ENCODE measurements at places on chromosomes 13 and 19.

DNA sequence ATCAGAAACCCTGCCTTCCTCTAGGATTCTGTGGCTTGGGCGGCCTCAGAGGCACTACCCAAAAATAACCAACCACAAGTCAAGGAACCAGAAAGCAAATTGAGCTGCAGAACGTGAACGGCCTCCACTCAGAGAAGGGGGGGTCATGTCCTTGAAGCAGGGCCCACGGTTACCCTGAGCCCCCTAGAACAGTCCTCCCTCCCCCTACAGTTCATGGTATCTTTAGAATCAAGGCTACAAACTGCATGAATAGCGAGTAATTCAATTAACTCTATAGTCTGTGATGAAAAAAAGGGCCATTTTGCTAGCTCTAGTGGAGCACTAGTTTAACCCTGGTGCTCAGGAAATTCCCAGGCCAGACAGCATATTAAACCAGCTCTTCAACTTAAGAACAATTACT is 79.0 kb upstream of the ZNF507 start:
- DNase-seq, result no peak
- H3K27ac ChIP-seq, result no peak overlapping the region
- no peak overlapping the region for H3K4me3 ChIP-seq
- no peaks in the 10 kb centered on the region for H3K36me3 ChIP-seq
- H3K4me1 ChIP-seq, result no peaks in the 10 kb centered on the region
- no peaks in the 10 kb centered on the region for H3K27me3 ChIP-seq

DNA sequence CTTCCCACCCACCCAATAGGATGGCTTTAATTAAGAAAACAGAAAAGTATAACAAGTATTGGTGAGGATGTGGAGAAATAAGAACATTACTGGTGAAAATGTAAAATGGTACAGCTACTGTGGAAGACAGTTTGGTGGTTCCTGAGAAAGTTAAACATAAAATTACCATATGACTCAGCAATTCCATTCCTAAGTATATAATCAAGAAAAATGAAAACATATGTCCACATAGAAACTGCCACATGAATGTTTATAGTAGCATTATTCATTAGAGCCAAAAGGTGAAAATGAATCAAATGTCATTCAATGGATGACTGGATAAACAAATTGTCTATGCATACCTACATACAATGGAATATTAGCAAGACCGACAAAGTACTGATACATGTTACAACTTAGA is 16.9 kb downstream of the DZIP1 start:
- no peak overlapping the region for H3K27ac ChIP-seq
- DNase-seq, result no peak
- no peaks in the 10 kb centered on the region for H3K27me3 ChIP-seq
- H3K4me3 ChIP-seq, result no peak overlapping the region
- H3K4me1 ChIP-seq, result no peaks in the 10 kb centered on the region

GRCh38 chr19:46715975-46716671 is 791 bp downstream of the PRKD2 start:
- no peaks in the 10 kb centered on the region for H3K27me3 ChIP-seq
- H3K27ac ChIP-seq, result peak overlapping the region; percentile 86
- DNase-seq, result peak; percentile 52
- peaks cover 39% of the 10 kb centered on the region for H3K4me1 ChIP-seq
- H3K36me3 ChIP-seq, result peaks cover 2% of the 10 kb centered on the region

- H3K4me1 ChIP-seq, result no peaks in the 10 kb centered on the region
- no peak overlapping the region for H3K27ac ChIP-seq
These were observed 155.7 kb downstream of the SLC7A1 start for GRCh38 chr13:29439601-29440388.

GRCh38 chr13:109281017-109281902 is 505.1 kb downstream of the IRS2 start:
- H3K27ac ChIP-seq, result no peak overlapping the region
- H3K4me3 ChIP-seq, result no peak overlapping the region
- no peaks in the 10 kb centered on the region for H3K4me1 ChIP-seq

GRCh38 chr13:74210693-74211393 is 76.6 kb upstream of the KLF12 start:
- no peaks in the 10 kb centered on the region for H3K36me3 ChIP-seq
- H3K27me3 ChIP-seq, result no peaks in the 10 kb centered on the region
- H3K4me3 ChIP-seq, result no peak overlapping the region
- H3K27ac ChIP-seq, result no peak overlapping the region
- no peaks in the 10 kb centered on the region for H3K4me1 ChIP-seq
- DNase-seq, result peak; percentile 3

GRCh38 chr13:73082471-73082870 is 23.7 kb downstream of the KLF5 start:
- no peaks in the 10 kb centered on the region for H3K4me1 ChIP-seq
- no peaks in the 10 kb centered on the region for H3K36me3 ChIP-seq
- no peaks in the 10 kb centered on the region for H3K27me3 ChIP-seq
- no peak for DNase-seq

DNA sequence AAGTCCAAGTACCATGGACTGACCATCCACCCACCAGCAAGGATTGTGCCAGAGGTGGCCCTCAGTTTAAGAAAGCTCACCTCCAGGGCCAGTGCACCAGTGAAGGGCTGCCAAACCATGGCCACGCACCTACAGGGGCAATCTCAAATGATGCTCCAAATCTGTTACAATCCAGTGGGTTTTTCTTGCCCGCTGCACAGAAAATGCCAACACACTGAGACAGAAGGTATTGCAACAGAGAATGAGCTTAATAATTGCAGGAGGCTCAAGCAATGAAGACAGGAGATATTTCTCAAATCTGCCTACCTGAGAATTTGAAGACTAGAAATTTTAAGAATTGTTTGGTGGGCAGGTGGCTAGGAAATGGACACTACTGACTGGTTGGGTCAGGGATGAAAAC is 22.0 kb downstream of the CEACAM7 start:
- H3K4me3 ChIP-seq, result no peak overlapping the region
- no peaks in the 10 kb centered on the region for H3K27me3 ChIP-seq
- H3K27ac ChIP-seq, result no peak overlapping the region
- H3K4me1 ChIP-seq, result no peaks in the 10 kb centered on the region

DNA sequence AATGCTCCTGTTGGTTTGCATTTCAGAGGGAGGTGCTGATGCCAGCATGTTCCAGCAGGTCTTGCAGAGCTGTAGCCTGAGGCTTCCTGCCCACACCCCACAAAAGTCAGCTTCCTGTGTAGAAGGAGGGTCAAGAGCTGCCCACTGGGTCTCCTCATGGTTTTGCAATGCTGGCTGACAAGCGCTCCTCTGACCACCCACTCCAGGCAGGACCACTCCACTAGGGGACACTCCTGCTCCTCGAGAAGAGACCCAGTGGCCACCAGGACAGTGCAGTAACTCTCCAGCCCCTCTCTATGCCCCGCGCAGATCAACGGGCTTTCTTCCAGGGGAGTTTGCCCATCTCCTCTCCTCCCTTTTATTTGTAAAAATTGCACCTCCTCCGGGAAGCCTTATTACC is 72.9 kb upstream of the UQCRFS1 start:
- H3K4me1 ChIP-seq, result no peaks in the 10 kb centered on the region
- DNase-seq, result no peak
- H3K27ac ChIP-seq, result no peak overlapping the region

DNA sequence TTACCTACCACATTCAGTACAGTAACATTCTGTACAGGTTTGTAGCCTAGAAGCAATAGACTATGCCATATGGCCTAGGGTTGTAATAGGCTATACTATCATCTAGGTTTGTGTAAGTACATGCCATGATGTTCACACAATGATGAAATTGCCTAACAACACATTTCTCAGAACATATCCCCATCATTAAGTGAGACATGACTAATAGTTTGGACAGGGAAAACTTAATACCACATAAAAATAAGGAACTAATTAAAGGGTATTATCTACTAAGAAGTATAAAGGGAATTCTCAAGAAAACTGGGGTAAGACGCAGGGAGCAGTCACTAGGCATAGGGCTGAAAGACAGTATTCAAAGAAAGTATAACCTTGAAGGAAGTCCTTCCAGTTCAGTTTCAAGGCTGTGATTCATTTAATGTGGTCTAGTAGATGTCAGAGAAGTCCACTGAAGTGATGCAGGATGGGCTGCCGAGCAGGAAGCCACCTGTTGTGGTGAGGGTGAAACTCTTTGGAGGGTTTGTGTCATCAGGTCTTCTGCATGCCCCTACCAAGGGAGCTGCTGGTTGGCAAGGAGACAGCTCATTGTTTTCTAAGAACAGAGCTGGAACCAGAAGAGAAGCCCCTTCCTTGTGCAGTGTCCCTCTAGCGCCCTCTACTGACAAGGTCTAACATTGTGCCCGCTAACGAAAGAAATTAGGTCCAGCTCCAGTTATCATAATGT is 122.9 kb downstream of the OLFM4 start:
- DNase-seq, result peak; percentile 74
- no peak overlapping the region for H3K4me3 ChIP-seq
- H3K27ac ChIP-seq, result no peak overlapping the region

GRCh38 chr13:106155411-106155810 is 380.1 kb downstream of the EFNB2 start:
- H3K4me1 ChIP-seq, result no peaks in the 10 kb centered on the region
- no peaks in the 10 kb centered on the region for H3K27me3 ChIP-seq
- no peak overlapping the region for H3K27ac ChIP-seq
- no peak overlapping the region for H3K4me3 ChIP-seq
- no peaks in the 10 kb centered on the region for H3K36me3 ChIP-seq

GRCh38 chr19:4523306-4524110 is 5.2 kb upstream of the PLIN4 start:
- peaks cover under 1% of the 10 kb centered on the region for H3K36me3 ChIP-seq
- H3K27ac ChIP-seq, result no peak overlapping the region
- DNase-seq, result peak; percentile 42
- H3K4me3 ChIP-seq, result no peak overlapping the region
- H3K27me3 ChIP-seq, result no peaks in the 10 kb centered on the region
- peaks cover 6% of the 10 kb centered on the region for H3K4me1 ChIP-seq

DNA sequence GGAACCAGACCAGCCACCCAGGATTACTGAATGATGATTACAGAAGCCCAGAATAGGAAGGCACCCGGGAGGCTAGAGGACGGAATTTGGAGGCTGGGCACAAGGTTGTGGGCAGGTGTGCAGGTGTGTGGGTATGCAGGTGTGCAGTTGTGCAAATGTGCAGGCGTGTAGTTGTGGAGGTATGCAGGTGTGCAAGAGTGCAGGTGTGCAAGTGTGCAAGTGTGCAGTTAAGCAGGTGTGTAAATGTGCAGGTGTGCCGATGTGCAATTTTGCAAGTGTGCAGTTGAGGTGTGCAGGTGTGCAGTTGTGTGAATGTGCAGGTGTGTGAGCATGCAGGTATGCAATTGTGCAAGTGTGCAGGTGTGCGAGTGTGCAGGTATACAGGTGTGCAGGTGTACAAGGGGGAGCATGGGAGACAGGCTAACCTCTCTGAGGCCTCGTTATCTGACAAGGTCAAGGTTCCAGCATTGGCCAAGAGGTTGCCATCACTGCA is 131.8 kb downstream of the KCTD15 start:
- H3K27me3 ChIP-seq, result no peaks in the 10 kb centered on the region
- DNase-seq, result no peak
- H3K27ac ChIP-seq, result no peak overlapping the region
- no peaks in the 10 kb centered on the region for H3K36me3 ChIP-seq

- H3K4me1 ChIP-seq, result no peaks in the 10 kb centered on the region
- H3K4me3 ChIP-seq, result no peak overlapping the region
- DNase-seq, result no peak
- H3K27ac ChIP-seq, result no peak overlapping the region
- no peaks in the 10 kb centered on the region for H3K36me3 ChIP-seq
These were observed 123.6 kb downstream of the PCDH9 start for GRCh38 chr13:67106502-67107057.

DNA sequence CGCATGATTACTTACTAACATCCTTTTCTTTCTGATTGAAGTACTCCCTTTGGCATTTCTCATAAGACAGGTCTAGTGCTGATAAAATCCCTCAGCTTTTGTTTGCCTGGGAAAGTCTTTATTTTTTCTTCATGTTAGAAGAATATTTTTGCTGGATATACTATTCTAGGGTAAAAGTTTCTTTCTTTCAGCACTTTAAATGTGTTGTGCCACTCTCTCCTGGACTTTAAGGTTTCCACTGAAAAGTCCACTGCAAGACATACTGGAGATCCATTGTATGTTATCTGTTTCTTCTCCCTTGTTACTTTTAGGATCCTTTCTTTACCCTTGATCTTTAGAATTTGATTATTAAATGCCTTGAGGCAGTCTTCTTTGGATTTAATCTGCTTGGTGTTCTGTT is 796.7 kb downstream of the UQCRFS1 start:
- DNase-seq, result no peak
- H3K4me3 ChIP-seq, result no peak overlapping the region
- H3K36me3 ChIP-seq, result no peaks in the 10 kb centered on the region
- H3K4me1 ChIP-seq, result no peaks in the 10 kb centered on the region
- H3K27me3 ChIP-seq, result no peaks in the 10 kb centered on the region
- no peak overlapping the region for H3K27ac ChIP-seq

DNA sequence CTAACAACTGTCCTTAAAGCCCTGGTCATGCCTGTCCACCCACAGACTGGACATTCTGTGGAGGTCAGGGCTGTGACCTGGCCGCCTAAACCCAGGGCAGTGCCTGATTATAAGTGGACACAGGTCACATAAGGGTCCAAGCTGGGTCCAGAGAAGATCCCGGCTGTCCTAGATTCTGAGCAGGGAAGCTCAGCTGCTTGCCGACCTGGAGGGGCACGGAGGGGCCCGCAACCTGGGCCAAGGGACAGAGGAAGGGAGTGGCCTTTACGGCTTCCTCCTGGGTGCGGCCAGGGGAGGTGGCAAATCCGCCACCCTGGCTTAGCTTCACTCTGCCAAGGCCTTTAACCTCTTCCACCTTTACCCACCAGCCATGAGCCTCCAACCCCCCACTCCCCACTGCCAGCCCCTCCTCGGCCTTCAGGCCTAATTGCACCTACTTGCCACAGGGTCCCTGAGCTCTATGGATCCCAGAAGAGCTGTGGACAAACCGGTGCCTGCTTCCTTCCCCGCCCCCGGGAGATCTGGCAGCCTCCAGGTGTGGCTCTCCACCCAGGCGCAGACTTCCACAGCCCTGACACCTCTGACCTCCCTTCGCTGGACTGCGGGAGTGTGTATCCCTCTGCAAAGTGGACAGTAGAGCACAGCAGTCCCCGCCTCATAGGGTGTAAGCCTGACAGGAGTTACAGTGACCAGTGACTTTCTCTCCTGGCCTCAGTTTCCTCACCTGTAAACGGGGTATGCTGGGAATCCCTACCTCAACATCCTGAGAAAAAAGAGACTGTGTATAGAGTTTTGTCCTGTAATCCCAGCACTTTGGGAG is 1.7 kb downstream of the CD320 start:
- peaks cover 22% of the 10 kb centered on the region for H3K4me1 ChIP-seq
- no peak overlapping the region for H3K27ac ChIP-seq
- no peak for DNase-seq
- H3K4me3 ChIP-seq, result no peak overlapping the region
- H3K27me3 ChIP-seq, result no peaks in the 10 kb centered on the region

- H3K36me3 ChIP-seq, result no peaks in the 10 kb centered on the region
- H3K27ac ChIP-seq, result no peak overlapping the region
- H3K4me1 ChIP-seq, result no peaks in the 10 kb centered on the region
- no peak for DNase-seq
These were observed 9.4 kb downstream of the SAMD4B start for GRCh38 chr19:39351537-39352064.

DNA sequence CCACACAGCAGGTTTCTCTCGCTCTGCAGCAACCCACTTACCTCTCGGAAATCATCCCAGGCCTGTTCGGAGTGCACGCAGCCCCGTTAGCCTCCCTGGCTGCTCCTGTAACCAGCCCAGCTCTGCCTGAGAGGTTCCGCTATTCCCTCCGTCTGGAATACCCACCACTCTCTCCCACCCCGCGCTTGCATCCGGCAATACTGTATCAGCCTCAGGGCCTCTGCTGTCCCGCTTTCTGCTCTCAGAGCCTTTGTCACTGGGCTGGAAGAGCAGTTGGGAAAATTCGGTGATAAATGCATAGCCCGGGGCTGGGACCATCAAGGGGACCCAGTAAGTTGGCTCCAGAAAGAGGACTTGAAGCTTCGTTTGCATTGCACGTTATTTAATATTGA is 759 bp upstream of the TLE6 start:
- DNase-seq, result no peak
- H3K27me3 ChIP-seq, result no peaks in the 10 kb centered on the region
- H3K27ac ChIP-seq, result no peak overlapping the region
- H3K4me1 ChIP-seq, result peaks cover 33% of the 10 kb centered on the region

All from body of pancreas (tissue), 4 donors.